ENCODE measurements at places on chromosomes 12 and 14.

DNA sequence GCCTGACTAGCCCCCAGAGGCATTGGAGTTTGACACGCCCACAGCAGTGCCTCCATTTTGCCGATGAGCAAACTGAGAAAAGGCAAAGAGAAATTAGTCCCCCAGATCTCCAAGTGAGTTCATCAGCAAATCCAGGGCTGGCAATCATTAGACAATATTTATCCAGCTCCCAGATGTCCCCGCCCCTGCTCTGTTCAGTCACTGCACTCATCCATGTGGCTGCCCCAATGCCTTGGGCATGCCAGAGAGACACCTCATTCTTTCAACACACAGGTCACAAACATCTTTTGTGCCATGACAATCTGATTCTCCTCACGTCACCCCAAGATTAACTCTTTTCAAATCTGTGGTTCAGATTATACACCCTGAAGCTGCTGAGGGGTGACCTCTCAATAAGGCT lies 43.5 kb downstream of the DPF3 start:
- DNase-seq: no peak

- no peak for DNase-seq
Observed at GRCh38 chr12:102568276-102568675, 87.9 kb upstream of the IGF1 start.

- DNase-seq: peak; percentile 62
Observed at GRCh38 chr12:52155048-52155868, 36.6 kb downstream of the KRT80 start.

- DNase-seq: no peak
Observed at GRCh38 chr12:81949416-81949815, 190.3 kb upstream of the PPFIA2 start.

- no peak for DNase-seq
Observed at GRCh38 chr14:98210045-98210672, 1061.8 kb downstream of the BCL11B start.

DNA sequence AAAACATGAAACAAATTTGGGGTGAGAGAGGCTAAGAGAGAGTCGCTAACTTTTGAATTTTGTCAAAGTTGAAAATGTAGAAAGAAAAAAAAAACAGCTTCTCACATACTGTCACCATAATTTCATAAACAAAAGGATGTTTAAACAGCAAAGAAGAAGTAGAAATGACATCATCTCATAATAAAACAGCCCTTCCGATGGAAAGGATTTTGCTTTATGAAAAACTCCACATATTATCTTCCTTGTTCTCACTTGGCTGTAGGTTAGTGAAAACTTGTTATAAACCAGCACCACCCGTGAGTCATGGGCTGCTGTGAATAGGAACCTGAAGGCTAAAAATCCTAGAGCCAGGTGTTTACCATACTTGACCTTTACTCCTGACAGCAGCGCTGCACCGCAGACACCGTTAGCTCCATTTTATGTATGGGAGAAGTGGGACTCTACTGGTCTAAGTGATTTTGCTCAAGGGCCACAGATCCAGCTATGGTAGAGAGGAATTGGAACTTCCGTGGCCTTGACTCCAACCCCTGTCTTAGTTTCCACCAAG lies 63.0 kb upstream of the VRK1 start:
- no peak for DNase-seq

DNA sequence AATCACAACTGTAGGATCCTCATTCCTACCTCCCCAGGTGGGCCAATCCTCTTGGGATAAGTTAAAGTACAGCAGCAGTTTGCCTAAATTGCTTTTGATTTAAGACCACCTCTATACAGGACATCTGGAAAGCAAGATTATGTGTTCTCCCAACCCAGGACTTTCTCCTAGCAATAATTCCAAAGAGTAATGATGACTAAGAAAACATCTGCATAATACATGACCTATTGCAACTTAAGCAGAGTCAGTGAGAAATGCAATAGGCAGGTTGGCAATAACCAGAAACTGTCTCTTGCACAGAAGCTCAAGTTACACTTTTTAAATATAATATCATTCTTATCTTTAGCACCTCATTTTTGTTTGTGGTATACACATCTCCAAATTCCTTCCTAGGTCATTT lies 275.4 kb downstream of the TRHDE start:
- no peak for DNase-seq

DNA sequence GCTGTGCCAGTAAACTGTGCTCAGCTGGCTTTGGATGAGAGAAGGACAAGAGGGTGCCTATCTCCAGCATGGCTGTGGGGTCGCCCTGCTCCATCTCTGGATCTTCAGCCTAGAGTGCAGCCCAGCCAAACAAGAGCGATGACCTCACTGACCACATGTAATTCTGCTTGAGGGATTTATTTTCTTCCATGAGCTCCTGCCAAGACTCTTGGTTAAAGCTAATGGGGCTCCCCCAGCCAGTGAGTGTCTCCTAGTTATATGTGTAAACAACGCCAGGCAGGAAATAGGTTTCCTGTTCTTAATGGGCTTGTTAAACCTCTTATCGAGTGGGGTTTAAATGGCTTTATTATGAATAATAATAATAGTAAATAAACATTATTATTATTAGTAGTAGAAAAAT lies 397.2 kb downstream of the NRXN3 start:
- DNase-seq: no peak

DNA sequence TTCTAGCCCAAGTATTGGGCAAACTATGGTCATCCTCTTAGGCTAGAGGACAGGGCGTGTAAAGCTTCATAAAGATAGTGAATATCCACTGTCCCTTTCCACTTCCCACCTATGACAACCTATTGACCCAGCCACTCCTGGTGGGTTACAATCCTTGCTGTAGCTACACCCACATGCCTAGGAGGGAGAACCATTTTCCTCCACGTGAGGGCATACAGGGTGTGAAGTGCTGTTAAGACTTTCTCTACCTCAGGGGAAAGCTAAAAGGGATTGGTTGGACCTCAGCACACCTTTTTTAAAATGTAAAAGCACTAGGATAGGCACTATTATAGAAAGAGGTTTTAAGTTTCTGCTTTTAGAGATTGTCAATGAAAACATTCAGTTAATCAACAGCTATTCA lies 124.4 kb downstream of the TPH2 start:
- DNase-seq: no peak

GRCh38 chr12:61414470-61414869 lies 845.7 kb upstream of the USP15 start:
- no peak for DNase-seq

GRCh38 chr12:42326541-42327226 lies 717 bp downstream of the PPHLN1 start:
- DNase-seq: no peak

DNA sequence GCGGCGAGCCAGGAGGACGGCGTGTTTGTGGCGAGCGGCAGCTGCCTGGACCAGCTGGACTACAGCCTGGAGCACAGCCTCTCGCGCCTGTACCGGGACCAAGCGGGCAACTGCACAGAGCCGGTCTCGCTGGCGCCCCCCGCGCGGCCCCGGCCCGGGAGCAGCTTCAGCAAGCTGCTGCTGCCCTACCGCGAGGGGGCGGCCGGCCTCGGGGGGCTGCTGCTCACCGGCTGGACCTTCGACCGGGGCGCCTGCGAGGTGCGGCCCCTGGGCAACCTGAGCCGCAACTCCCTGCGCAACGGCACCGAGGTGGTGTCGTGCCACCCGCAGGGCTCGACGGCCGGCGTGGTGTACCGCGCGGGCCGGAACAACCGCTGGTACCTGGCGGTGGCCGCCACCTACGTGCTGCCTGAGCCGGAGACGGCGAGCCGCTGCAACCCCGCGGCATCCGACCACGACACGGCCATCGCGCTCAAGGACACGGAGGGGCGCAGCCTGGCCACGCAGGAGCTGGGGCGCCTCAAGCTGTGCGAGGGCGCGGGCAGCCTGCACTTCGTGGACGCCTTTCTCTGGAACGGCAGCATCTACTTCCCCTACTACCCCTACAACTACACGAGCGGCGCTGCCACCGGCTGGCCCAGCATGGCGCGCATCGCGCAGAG lies 873 bp downstream of the PLXNC1 start:
- DNase-seq: peak; percentile 90

- DNase-seq: no peak
Observed at GRCh38 chr12:10069976-10070375, 28.8 kb downstream of the CLEC1A start.

DNA sequence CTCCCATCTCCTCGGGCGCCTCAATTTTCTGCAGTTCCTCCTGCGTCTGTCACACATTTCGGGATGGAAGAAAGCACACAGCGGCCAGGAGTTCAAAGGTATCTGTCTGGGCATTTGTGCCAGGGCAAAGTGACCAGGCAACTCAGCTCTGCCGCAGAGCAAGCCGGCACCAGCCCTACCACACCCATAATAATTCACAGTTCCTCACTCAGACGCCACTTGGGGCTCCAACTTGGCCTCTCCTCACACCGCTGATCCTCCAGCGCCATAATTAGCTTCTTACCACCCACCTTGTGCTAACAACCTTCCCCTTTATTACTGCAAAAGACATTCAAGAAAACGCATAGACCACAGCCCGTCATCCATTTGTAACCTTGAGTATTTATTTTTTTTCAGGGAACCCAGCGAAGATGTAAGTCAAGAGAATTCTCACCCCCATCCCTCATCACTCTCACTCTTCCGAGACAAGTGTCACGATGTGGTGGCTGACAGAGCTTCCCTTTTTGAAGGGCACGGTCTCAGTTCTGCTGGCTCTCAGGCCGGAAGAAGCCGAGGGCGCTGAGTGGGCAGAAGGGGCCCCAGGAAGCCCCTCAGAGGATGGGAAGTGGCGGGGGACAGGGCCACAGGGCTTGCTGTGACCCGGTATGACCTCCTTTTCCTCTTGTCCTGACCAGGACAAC lies 25.2 kb upstream of the NCOR2 start:
- no peak for DNase-seq

DNA sequence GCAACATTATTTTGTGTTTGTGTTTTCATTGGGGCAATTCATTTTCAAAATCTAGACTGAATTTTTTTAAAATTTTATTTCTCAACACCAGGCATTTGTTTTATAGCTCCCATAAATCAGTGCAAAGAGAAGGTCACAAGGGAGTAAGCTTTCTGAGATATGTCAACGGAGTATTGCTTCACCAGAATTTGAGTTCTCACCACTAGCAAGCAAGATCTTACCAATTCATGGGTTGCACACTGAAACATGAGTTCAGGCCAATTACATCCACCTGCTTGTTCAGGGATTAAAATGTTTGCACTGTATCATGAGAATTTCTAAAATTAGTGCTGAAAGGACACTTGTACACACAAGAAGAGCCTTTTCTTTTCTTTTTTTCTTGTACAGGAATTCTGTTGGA lies 121.9 kb downstream of the CAND1 start:
- no peak for DNase-seq

DNA sequence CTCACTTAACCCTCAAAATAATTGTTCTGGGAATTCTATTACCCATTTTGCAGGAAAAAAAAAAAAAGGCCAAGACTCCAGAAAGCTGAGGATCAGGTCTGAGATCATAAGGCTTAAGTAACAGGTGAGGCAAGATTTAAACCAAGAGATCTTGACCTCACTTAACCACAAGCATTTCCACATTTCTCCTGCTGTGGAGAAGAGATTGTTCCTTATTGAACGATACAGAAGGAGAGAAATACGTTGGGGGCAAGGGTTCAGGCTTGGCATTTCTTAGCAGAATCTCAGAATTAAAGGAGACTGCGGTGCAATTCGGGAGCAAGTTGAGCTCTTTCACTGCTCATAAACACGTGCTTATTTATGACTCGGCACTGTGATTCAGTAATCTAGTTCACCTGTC lies 885.3 kb upstream of the TMEM132C start:
- no peak for DNase-seq
